Spinal cord (tissue), 10 donors: ENCODE measurements at places on chromosomes 6 and 20.

DNA sequence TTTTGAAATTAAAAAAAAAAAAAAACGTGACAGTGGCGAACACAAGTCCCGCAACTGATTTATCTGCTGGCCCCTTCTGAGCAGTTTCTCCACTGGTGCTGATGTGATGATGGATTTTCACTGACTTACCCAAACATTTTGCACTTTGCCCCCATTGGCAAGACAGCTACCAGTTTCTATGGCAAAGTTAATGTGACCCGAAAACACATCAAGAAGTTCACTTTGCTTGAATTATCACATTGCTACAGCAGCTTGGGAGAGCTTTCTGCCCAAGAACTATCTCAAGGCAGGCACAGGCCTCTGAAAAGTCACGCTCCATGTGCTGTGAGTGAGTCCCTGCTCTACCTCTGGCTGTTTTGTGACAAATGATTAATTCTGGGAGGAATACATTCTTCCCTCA lies 127.9 kb upstream of the EDN1 start:
- no peak for DNase-seq

DNA sequence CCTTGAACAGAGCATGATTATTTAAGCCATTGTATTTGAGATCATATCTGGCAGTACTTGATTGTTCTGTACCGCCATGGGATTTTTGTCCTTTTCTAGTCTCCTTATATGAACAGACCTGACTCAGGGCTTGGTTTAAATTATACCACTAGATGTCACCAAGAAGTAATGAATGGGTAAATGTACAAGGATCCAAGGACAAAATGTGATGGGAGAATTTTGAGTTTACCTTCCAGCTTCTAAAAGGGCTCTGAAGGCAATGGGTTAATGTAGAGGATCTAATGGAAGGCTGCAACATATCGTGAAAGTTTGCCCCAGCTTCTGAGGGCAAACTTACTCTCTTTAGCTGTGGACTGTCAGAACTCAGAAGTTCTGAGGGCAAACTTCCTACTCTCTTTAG lies 12.0 kb downstream of the RNF8 start:
- DNase-seq: no peak

DNA sequence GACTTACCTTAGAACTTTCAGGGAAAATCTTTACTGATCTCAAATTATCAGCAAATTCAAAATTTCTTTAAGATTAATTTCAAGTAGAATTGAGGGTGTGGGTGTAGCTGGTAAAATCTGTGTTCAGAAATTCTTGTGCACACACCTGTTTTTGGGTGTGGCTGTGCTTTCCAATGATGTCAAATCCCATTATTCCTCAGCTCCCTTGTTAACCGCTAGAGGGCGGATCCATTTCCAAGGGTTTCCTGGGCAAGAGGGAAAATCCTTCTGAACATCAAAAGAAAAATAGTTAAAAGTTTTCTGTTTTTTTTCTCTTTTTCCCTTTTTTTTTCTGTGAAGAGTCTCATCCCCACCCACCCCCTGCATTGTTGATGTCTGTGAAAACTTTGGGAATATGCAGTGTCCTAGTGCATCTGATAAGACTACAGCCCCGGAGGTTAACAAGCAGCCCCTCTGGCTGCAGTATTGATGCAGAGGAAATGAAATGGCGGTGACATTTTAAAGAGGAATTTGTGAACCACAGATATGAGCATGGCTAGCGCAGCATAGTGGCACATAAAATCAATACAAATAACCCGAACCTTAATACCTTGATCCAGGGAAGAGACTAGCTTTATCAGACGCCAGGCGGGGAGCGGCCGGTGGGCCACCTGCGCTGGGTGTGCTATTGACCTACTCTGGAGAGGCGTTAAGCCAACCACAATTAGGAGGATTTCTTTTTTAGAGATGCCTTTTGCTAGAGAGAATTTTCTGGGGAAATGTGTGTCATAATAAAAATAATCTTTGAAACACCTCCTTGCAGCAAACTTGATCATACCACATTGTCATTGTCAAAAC lies 130.9 kb downstream of the FOXA2 start:
- DNase-seq: no peak

GRCh38 chr20:43825051-43825402 lies 89.6 kb upstream of the TOX2 start:
- DNase-seq: no peak

DNA sequence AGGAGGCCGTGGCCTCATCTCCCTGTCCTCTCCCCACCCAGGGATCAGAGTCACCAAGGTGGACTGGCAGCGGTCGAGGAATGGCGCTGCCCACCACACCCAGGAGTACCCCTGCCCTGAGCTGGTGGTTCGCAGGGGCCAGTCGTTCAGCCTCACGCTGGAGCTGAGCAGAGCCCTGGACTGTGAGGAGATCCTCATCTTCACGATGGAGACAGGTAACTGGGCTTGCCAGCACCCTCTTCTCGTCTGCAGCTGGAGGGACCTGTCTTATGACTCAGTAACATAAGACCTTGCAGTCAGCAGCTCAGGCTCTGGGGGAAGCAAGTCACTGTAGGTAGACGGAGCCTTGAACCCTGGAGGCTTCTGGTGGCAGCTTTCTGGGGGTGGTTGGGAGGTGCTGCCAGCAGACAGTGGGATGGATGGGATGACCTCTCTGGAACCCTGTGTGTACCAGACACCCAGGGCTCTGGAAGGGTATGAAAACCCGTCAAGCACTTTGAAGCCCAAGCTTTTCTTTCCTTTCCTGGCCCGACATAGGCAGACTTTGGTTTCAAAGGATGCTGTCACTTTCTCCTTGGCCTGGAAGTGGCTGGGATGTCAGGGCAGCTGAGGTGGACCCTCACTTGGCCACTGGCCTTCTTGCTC lies 13.8 kb downstream of the TGM6 start:
- no peak for DNase-seq

DNA sequence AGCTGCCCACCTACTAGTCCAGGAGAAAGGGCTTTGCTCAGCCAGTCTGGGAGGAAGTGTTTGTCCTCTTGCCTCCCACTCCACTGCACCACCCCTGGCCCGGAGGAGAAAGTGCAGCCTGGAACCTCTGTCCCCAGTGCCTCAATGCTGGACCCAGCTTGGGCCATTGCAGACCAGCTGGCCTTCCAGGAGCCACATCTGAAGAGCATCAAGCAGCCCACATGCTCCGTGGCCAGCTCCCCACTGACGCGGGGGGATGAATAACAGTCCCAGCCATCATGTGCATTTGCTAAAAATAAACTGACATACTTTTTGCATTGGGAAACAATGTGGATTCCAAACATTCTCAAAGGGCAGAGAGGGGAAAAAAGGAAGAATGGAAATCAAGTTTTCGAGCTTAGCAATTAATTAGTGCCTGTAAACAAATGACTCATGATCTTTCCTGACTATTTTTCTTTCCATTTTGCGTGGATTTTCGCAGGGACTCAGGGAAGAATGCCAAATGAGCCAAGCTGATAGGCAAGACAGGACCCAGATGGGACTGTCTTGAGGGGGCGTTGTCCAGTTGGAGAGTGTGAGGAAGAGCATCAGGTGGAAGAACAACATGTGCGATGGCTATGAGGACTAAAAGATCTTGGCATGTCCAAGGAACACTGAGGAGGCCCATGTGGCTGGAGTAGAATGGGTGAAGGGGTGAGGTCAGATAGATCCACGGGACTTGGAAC lies 34.1 kb downstream of the CEBPB start:
- DNase-seq: peak; percentile 17

GRCh38 chr20:24151621-24152294 lies 163.2 kb upstream of the GGTLC1 start:
- no peak for DNase-seq

- DNase-seq: no peak
Measured at GRCh38 chr6:112189494-112189893, 64.9 kb downstream of the LAMA4 start.

GRCh38 chr6:15290962-15291704 lies 45.3 kb downstream of the JARID2 start:
- DNase-seq: no peak

DNA sequence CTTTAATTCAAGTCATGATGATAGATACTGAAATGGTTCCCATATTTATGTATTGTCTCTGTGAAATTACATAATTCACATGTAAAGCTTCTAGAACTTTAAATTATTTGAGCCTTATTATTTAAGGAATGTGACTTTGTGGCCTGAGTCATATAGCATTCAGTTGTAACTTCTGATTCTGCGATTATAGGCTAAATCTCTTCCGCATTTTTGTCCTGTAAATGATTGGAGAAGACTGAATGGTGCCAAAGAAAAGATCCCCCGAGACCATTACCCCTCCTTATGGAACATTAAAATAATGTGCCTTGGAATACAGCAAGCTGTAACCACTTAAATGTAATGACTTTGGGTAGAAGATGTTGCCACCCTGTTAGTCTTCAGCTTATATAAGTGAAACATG lies 63.3 kb upstream of the MAP7 start:
- DNase-seq: no peak

DNA sequence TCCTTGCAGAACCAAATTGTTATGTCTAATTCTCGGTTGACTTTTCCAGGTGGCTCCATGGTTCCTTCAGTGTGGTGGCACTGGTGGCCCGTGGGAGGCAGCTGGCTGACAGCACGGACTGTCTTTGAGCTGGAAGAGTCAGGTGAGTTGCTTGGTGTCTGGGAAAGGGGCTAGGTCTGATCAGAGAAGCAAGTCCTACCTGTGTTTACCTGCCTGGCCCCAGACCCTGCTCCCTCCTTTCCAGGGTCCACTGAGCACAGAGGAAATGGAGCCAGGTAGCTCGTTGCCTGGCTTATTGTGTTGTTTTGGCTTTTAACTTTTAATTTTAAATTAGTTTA lies 111.8 kb downstream of the BANF2 start:
- DNase-seq: no peak

DNA sequence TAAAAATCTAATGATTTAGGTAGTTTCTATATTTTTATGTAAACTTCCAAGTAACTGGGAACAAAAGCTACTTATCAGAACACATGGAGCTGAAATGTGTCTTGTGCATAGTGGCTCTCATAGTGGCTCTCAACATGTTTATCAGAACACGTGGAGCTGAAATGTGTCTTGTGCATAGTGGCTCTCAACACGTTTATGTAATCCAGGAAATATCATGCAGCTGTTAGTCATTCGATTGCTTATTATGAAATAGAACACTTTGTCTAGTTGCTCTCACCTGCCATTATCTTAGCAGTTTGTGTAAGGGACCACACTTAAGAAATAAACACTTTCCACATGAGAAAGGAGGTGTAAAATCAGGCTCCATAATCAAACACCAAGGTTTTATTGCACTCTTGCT lies 119.2 kb upstream of the ASCC3 start:
- no peak for DNase-seq

DNA sequence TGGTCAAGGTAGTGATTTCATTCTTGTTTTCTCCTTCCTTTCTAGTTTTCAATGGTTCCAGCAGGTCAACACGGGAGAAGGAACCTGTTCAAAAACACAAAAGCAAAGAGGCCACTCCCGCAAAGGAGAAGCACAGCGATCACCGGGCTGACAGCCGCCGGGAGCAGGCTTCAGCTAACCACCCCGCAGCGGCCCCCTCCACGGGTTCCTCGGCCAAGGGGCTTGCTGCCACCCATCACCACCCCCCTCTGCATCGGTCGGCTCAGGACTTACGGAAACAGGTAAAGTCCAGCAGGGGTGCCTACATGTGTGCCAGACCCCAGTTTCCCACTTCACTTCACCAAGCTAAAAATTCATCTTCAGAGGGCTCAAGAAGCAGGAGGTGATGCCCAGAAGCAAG lies 175.6 kb downstream of the DTNBP1 start:
- DNase-seq: no peak

GRCh38 chr20:37498066-37498665 lies 22.9 kb upstream of the NNAT start:
- peak; percentile 62 for DNase-seq

DNA sequence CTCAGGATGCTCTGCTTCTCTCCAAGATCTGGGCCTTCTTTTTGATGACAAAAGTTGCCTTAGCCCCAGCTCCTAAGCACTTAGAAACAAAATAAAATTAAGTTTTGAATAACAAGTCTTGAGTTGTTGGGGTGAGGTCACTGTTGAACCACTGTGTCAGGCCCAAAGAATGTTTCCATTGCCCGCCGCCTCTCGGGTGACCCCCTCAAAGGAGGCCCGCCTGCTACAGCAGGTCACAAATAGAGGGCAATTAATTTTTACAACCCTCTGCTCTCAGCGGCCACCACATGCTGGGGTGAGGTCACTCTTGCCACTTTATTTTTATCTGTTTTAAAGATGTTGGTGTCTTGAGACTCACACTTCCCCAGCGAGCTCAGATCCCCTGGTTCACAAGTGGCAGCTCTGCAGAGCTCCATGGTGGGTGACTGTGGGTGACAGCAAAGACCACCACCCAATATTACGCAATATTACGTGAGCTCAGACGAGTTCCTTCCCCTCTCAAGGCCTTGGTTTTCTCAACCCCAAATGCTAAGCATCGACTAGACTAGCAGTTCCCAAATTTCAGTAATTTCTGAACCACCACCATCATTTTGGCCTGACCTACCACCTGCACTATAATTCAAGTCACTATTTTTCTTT lies 247.7 kb upstream of the PMEPA1 start:
- no peak for DNase-seq

DNA sequence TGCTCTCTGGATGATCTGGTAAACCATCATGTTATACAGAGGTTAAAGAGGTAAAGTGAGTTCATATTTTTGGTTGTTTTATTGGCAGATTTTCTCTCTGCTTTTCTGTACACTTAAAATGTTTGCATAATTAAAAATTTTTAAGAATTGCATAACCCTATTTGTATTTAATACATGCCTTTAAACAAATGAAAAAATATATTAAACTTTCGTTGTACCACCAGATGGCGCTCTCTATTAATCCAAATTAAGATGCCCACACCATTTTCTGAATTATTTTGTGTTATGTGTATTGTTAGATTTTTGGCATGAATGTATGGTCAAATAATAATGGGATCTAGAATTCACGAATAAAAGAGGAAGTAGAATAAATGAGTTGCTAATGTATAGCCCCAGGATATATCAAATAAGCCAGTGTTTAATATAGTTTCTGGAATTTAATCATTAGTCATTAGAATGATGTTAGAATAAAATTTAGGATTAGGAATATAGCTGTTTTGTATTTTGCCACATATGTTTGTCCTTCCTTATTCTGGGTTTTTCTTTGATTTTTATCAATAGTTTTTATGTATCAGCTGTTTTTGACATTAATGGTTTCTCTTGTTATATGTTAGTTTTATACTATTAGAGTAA lies 38.9 kb downstream of the SMAP1 start:
- DNase-seq: peak; percentile 60

GRCh38 chr20:22374066-22374465 lies 210.3 kb downstream of the FOXA2 start:
- no peak for DNase-seq

- DNase-seq: no peak
Measured at GRCh38 chr20:5073660-5074231, 46.0 kb downstream of the PCNA start.

- no peak for DNase-seq
Measured at GRCh38 chr6:163341224-163342061, 73.1 kb upstream of the QKI start.

- no peak for DNase-seq
Measured at GRCh38 chr6:4395386-4395785, 260.0 kb upstream of the ECI2 start.
